ENCODE measurements at places on chromosomes 12 and 14.
A peak's percentile ranks its signal among the peaks of the same experiment; 100 is the strongest.

DNA sequence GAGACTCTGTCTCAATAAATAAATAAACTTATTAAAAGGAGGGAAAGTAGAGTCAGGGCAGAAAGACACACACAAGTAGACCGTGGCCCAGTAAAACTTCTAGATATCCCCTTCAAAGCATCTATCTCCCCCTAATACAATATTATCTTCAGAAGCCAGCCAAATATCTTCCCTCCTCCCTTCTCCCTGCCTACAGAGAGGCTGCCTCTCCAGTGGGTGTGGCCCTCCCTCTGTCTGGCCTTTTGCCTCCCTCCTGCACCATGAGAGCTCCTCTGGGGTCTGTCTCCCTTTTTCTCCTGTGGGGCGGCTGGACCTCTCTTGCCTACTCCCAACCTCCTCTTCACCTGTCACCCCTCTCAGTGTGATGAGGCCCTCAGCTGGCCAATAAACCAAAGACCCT, 139.2 kb downstream of the EGLN3 start:
- DNase-seq = no peak

DNA sequence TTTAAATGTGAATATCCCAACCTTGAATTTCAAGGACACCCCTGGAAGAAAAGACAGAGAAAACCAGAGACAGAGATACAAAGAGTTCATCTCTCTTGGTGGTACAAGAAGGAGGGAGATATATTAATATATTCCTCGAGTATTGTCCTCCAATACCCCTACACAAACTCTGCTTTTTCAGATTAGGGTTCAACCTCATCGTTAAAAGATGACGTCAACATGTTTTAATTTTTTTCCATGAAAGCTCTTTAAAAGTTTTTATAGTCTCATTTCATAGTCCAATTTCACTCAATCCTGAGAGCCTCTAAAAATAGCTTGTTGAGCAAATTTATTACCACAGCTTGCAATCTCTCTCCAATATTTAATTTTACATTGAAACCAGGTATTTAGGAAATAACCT, 19.4 kb downstream of the RHOJ start:
- no peak for DNase-seq

DNA sequence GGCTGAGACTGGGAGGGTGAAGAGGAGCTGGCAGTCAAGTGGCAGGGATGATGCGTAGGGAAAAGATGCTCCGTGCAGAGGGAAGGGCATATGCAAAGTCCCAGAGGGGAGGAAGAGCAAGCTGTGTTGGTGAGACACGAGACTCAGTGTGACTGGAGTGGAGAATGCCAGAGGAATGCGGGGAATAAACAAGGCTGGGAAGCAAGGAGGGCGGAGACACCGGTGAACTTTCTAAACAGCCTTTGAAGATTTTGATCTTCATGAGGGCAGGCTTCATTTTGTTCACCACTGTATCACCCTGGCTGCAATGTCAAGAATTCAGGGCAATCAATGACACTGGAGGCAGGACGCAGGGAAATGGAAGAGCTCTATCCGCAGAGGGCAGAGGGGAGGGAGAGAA, 535.8 kb downstream of the FUT8 start:
- DNase-seq = no peak

GRCh38 chr14:74065746-74066575, 18.3 kb downstream of the ALDH6A1 start:
- DNase-seq = no peak

DNA sequence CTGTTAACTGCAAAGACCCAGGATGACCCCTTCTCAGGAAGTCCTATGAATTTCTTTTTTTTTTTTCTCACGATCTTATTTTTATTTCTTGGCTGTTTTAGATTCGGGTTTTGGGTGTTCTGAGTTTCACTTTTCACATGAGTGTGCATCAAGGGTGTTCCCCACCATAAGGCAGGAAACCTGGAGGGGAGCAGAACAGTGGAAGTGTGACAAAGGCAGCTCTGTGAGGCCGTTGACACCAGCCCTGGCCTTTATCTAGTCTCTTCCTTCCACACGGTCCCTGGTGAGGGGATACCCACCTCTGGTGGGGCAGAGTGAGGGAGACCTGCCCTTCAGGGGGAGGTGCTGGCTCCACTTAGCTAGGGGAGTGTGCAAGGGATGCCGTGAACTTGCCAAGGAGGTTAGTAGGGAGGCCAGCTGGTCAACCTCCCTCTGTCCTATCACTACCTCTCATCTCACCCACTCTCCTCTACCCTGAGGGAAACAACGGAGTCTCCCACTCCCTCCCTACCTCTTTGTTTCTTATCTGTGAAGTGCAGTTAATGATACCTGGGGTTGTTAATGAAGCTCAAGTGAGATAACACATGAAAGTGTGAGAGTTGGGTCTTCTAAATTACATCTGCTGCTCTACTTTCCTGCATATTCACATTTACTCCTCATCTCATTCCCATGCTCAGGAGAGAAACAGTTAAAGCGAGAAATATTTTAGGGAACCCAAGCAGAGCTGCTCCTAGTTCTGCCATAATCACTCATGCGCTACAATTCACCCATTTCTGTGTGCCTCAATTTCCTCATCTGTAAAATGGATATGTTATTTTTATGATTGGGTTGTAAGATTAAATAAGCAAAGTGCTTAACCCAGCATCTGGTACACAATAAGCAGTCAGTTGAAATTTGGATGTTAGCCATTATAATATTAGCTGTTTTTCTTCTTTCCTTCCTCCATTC, 4.4 kb upstream of the GALNT6 start:
- no peak for DNase-seq

DNA sequence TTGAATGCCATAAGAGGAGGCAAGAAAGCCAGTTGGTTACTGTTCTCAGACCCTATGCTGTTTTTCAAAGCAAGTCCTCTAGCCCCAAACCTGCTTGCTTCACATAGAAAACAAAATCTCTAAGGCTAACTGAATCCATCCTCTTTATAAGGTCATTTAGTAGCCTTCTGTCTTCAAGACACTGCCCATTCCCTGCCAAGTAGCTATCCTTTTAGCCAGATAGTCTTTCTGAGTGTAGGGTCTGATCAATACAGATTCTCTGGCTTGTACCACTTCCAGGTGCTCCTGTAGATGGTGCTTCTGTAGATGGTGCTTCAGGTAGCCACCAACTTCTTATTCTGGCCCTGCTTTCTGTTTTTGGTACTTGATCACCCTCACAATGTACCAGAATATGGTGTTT, 15.9 kb upstream of the CCER1 start:
- DNase-seq = no peak

DNA sequence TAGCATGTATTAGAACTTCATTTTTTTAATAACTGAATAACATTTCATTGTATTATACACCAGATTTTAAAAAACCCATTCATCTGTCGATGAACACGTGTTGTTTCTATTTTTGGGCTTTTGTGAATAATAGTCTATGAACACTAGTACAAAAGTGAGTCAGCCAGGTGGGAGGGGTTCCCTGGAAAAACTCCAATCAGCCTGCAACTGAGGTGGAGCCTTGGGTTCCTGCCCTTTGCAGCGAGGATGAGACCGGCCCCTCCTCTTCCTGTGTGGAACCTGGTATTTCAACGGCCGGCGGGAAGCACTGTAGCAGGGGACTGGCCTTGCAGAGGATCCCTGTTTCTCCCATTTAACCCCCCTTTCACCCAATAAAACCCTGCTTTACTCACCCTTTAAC, 56.1 kb downstream of the LMNTD1 start:
- DNase-seq = no peak

DNA sequence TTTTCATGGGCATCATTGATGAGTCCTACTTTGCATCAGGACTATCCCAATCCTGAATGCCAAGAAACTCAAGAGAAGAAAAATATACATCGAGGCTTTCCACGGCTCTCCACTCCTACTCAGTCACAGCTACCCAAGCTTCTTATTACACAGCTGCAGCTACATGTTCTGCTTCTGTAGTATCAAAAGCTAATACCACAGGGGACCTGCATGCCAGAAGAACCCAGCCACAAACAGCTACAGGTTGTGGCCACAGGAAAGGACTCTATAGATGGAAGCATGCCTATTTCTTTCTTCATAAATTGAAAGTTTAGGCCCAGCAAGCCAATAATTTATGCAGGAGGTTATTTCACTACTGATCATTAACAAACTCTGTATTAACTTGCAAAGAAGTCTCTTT, 209.7 kb upstream of the EGLN3 start:
- DNase-seq = no peak

DNA sequence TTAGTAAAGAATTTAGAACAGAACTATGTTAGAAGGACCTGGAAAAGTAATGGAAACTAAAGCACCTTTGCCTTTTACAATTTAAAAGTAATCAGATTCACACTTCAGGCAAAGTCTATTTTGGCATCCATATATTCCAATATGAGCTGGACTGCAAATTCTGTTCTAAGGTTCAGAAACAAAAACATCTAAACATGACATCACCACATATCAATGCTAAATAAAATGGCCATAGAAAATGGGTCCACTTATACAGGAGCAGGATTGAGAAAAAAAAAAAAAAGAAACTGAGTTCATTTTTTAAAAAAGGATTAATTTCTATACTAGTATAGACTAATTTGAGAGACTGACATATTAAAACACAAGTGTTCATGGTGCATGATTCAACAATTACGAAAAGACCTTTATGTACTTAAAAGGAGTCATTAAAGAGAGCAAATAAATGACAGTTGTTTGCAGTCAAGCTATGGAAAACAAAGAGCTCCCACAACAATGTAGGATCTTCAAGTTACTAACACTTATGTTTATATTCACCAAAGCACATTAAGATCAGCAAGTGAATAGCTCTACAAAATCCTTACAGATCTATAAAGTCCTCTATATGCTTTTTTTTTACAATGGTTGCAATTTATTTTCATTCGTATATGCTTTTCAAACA, 45.7 kb downstream of the DICER1 start:
- DNase-seq = no peak

DNA sequence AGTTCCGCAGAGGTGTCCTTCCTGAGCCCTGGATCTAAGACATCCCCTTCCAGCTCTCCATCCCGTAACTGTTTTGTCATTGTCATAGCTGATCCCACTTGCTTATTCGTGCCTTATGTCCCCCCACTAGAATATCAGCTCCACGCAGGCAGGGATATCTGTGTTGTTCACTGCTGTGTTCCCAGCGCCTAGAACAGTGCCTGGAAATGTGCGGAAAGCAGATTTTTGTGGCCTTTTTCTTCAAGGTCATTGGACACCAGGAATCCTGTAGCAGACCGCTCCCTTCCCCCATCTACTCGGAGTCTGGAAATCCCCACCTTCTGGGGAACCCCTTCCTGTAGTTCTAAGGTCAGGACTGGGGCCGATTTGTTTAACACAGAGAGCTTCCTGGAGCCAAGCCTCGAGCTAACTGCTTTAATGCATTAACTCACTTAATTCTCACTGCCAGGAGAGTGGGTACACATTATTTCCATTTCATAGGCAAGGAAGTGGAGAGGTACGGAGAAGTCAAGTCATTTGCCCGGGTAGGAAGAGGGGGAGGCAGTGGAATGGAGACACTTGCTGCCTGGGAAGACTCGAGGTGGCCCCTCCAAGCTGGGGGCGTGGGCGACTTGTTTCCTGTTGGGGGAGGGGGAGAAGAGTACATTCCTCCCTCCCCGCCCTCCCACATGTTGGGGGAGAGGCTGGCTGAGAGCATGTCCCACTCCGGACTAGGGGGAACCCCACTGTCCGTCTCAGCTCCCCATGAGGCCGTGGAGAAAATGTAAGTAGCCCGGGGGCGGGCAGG, 1.2 kb upstream of the SH2B3 start:
- DNase-seq = no peak

- DNase-seq = no peak
Observed at GRCh38 chr14:57345106-57345505, 45.3 kb upstream of the NAA30 start.

DNA sequence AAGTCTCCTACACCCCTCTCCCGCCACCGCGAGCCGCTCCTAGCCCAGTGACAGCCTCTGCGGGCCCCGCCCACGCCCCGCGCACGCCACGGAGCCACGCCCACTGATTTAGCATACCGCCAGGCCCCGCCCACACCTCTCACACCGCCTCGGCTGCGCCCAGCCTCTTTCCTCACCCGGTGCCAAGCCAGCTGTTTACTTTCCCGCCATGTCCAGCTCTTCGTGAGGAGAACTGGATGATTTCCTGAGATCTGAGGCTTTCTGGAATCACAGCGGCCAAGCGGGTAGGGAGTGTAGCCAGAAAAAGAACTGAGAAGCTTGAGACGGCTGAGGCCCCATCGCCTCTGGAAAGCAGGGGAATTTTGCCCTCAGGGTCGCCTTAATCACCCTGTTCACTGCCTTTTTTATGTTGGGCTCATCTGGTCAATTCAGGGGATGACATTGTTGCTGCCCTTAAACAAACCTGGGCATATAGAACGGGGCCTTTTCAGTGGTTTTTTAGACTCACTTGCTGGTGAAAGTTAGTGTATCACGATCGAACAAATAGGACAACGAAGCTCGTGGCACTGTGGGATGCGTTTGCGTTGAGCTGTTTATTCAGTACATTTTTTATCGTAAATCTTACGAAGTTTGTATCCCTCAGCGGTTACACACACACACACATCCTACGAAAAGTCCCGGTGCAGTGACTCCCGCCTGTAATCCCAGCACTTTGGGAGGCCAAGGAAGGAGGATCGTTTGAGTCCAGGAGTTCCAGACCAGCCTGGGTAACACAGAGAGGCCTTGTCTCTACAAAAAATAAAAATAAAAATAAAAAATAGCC, at the start of gene RNF212B:
RNF212B (plus strand) TSS at position 165 of the 823 bp plus-strand sequence. CDS start 2,410 bp downstream, outside the sequence.
- no peak for DNase-seq

- DNase-seq = no peak
Observed at GRCh38 chr12:88310069-88310468, 168.0 kb downstream of the TMTC3 start.

DNA sequence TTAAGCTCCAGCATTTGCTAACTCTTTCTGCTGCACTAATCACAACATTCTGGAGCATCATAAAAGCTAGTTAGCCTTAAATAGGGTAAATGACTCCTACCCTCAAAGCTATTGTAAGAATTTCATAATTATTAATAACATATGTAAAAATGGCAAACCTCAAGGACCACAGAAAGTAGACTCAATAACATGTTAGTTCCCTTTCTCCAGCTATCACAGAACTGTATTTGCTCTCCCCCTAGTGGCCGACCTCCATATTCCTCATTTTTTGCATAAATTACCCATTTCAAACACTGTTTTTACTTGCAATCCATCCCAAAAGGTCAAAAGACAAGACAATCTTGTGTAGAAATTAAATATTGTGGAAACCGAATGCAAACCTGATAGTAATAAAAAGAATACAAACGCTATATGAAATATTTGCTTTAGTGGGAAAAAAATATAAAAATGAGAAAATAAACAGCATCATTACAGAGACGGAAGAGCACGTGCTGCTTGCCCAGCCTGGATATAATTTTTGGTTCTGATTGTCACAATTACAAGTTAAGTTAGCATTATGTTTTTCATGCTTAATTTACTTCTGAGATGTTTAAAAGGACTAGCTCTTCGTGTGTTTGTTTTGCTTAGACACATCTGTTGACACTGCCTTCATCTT, 97.9 kb downstream of the RERGL start:
- DNase-seq = peak; percentile 28

DNA sequence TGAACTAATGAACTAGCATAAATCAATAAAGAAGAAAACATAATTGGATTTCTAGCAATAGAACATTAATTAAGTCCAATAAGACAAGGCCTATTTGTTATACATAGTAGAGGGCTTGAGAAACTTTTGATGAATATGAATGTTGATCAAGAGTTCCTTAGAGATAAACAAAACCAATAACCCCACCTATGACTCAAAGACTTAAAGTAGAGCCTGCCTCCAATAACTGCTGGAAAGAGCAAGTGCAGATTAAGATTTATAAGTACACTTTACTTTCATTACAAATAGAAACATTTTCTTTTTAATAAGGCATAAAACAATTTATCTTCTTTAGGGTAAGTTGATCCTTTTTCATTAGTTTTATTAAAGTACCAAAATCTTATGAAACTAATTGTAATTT, 185.7 kb downstream of the SRGAP1 start:
- no peak for DNase-seq

All from Panc1 (cell line).